A549 treated with Hydrocortisone at 1 μM for 4 hours (cell line): ENCODE measurements at places on chromosomes 13 and 19. TPM values are rescaled to one million over a fixed set of nuclear protein-coding genes. Genes with fewer than 3 reads are reported as not detected.

The SLC15A1 gene
- 0.03 to 0.07 TPM (median 0.05 TPM) in 5 replicates for total RNA-seq

The PCDH9 gene
- total RNA-seq: 5.6 to 7.7 TPM (median 6.5 TPM) in 5 replicates

The UBE2L5 gene
- total RNA-seq: not detected in 5 replicates

The GARIN5B gene
- total RNA-seq: 0.06 to 0.20 TPM (median 0.10 TPM) in 5 replicates

The ZNF492 gene
- not detected in 5 replicates for total RNA-seq

The CD37 gene
- not detected in 5 replicates for total RNA-seq

The SPATA13 gene
- total RNA-seq: 6.4 to 8.9 TPM (median 7.7 TPM) in 5 replicates

The ACER1 gene
- not detected in 5 replicates for total RNA-seq

The UPK1A gene
- 0.52 to 1.5 TPM (median 1.0 TPM) in 5 replicates for total RNA-seq

The ZNF763 gene
- not detected in 5 replicates for total RNA-seq

The ZNF99 gene
- not detected in 5 replicates for total RNA-seq

The AKT1S1 gene
- total RNA-seq: 69.0 to 114 TPM (median 102 TPM) in 5 replicates
